ENCODE measurements at places on chromosomes 11 and 22. TPM values are rescaled to one million over a fixed set of nuclear protein-coding genes. Genes with fewer than 3 reads are reported as not detected.

Gene YPEL1
- 1.9 TPM for total RNA-seq

Gene OR52W1
- not detected for total RNA-seq

Gene TSSK2
- total RNA-seq, result not detected

Gene C22orf42
- total RNA-seq, result not detected

Gene DBX1
- not detected for total RNA-seq

- H3K4me3 ChIP-seq, result no peak overlapping the region
- H3K36me3 ChIP-seq, result no peaks in the 10 kb centered on the region
These were observed 127.4 kb downstream of the WT1 start for GRCh38 chr11:32307913-32308312.

DNA sequence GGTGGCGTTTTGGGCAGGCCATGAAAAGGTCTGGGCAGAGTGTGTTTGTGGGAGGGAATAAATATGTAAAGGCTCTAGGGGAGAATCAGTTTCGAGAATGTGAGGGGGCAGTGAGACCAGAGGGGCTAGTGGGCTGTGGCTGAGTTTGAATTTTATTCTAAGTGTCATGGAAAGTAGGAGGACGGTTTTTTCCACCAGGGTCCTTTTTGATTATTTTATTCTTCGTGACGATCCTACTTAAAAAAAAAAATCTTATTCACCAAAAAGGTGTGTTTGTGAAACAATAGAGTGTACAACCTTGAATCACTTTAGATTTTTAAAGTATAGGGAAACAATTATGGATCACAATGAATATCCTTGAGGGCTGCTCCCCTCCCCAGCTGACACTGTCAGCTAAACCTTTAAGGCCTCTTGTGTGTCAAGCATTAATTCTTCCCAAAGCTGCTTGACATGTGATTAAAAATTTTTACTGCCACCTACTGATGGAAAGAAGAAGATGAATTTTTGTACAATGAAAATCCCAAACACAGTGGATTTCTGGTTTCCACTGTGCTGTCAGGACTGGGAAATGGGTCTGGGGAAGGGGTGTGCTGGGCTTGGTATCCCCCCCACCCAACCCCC, 107.5 kb upstream of the OR4B1 start:
- H3K36me3 ChIP-seq, result no peaks in the 10 kb centered on the region
- peak overlapping the region; percentile 33 for H3K27ac ChIP-seq
- peaks cover 16% of the 10 kb centered on the region for H3K4me1 ChIP-seq
- DNase-seq, result no peak
- no peaks in the 10 kb centered on the region for H3K27me3 ChIP-seq

DNA sequence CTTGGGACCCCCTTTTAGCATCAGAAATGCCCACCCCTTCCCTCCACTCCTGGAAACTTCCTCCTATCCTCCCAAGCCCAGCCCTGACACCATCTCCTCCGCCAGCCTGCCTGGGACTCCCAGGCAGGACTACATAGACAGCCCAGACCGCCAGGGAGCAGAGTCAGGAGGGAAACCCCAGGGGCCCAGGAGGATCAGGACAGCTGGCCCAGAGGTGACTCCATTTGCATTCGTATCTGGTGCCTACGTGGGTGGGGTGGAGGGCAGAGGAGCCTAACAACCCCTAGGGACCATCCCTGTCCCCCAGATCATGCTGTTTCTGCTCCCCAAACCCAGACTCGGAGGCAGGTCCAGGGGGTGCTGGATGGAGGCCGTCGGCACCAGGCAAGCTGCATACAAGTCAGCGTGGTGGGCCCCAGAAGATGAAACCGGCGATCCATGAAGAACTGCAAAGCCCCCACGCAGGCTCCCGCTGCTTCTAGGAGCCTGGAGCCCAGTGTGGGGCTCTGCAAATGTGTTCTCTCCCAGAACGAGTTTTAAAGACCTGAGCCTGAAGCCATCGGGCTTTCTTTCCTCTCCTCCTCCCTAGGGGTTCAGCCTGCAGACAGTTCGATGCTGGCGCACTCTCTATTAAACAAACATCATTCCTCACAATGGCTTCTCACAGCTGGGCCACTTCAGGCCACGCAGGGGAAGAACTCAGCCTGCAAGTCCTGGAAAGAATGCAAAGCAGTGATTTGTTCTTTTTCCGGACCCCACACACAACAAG, 1506.8 kb downstream of the BRD1 start:
- no peak overlapping the region for H3K4me3 ChIP-seq
- no peak overlapping the region for H3K27ac ChIP-seq
- no peaks in the 10 kb centered on the region for H3K27me3 ChIP-seq
- H3K36me3 ChIP-seq, result no peaks in the 10 kb centered on the region
- DNase-seq, result no peak

DNA sequence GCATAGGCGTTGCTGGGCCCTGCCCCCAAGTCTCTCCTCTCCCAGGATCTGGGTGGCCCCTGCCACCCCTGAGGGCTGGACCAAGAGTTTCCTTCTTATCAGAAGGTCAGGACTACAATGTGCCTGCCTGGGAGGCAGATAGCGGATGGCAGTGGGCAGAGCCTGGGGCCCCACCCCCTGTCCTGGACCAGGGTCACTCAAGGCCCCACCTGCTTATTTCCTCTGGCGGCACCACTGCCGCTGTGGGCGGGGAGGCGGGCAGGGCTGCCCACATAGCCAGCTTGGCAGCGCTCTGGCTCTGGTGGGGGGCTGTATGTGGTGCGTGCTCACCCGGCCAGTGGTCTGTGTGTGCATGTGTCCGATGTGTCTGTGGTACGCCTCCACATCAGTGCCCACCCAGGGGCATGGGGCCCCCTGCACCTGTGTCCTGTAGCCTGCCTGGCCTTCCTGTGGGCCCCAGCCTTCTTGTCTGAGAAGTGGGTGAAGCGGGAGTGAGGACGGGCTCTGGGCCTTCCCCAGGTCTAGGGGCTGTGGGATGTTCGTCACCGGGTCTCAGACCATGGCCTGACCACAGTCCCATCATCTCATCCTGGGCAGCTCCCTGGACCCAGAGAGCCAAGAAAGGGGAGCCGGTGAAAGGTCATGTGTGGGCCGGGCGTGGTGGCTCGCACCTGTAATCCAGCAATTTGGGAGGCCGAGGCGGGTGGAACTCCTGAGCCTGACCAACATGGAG, 3.0 kb downstream of the GAS2L1 start:
- DNase-seq, result peak; percentile 90
- H3K27me3 ChIP-seq, result peaks cover 8% of the 10 kb centered on the region
- H3K36me3 ChIP-seq, result no peaks in the 10 kb centered on the region
- H3K4me1 ChIP-seq, result peaks cover 72% of the 10 kb centered on the region
- no peak overlapping the region for H3K4me3 ChIP-seq
- H3K27ac ChIP-seq, result peak overlapping the region; percentile 34

- no peaks in the 10 kb centered on the region for H3K27me3 ChIP-seq
- H3K36me3 ChIP-seq, result no peaks in the 10 kb centered on the region
- H3K4me3 ChIP-seq, result no peak overlapping the region
- H3K27ac ChIP-seq, result no peak overlapping the region
- no peak for DNase-seq
These were observed 150.2 kb downstream of the TYR start for GRCh38 chr11:89327885-89328284.

All from adrenal gland (tissue), 19 donors.